ENCODE measurements at places on chromosomes 3 and 15.
A peak's percentile ranks its signal among the peaks of the same experiment; 100 is the strongest.

DNA sequence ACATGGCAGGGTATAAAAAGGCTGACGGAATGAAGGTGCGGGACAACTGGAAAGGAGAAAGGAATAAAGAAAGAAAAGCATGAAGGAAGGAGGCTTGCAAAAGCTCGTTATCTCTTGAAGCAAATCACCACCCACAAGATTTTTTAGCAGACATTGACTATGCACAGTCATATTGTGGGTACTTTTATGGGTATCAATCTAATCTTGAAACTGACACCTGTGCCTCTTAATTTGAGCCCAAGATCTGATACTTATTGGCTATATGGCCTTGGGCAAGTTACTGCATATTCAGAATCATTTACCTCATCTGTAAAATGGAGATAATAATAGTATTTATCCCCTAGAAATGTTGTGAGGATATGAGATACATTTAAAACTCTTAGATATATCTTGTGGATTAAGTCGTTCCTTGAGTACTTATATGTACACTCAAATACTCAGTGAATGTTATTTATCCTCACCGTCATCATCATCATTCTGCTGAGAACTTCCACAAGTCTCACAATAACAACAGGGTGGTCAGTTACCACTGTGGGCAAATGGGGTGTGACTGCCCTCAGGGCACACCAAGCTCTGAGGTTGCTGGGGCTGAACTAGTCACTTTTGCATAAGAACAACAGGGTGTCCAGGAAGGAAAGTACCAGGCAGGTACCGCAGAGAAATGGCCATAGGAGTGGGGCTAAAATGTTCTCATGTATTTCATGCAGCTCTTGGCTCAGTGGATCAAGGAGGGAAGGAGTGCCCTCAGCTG is 266.1 kb downstream of the SLC9A9 start:
- DNase-seq: peak; percentile 63

GRCh38 chr3:125367403-125368230 is 7.5 kb downstream of the ZNF148 start:
- DNase-seq: no peak

DNA sequence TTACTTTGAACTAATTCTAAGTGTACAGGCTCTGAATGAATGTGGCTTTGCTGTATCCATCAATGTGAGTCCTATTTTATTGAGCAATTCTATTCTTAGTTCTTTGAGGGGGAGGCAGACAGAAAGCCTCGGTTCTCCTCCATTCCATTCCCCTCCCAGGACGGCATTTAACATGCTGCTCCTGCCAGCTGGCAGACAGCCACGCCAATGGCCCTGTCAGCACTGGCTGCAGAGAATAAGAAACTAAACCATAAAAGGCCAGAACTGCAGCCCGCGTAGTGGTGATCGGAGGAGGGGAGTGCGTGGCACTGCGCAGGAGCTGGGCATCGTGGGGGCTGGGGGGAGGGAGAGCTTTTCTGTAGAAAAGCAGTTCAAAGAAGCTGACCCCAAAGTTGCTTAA is 76.0 kb upstream of the HACD2 start:
- no peak for DNase-seq

- no peak for DNase-seq
Measured at GRCh38 chr15:48031466-48031865, 89.3 kb upstream of the SLC24A5 start.

DNA sequence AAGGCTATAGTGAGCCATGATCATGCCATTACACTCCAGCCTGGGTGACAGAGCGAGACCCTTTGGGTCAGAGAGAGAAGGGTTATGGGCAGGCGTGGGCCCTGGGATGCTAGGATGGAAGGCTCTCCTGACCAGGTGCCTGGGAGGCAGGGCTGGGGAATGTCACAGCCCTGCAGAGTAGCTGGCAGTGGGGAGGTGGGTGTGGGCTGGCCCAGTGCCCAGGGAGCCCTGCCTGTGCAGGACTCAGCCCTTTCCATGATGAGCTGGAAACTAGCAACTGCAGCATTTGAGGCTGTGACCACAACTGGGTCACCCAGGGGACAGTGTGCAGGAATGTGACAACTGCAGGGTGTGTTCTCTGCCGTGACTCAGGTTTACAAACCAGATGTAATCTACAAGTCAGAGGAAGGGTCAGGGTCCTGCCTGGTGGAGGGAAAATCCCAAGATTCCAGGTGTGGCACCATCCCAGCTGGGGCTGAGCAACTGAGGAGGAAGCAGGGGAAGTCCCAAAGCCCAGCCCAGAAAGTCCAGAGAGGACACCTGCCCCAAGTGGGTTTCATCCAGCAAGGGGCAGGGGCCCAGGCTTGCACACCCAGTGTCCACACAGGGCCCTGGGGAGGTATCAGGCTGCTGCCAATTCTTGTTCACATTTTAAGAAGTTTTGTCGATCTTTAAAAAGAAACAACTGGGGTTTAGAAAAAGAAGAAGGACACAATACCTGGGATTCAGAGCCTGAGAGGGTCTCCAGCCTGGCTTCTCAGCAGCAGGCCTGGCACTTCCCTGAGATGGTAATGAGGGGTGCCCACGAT is 45.5 kb downstream of the SLC28A1 start:
- no peak for DNase-seq

- DNase-seq: no peak
Measured at GRCh38 chr15:34318277-34319079, 19.1 kb downstream of the SLC12A6 start.

All from activated CD4-positive, alpha-beta T cell treated with anti-CD3 and anti-CD28 coated beads, Interleukin-2, Interleukin-6, amounts not matched to agents 100 ng/mL and 50 ng/mL, durations not matched to agents 16 hours and 8 hours (primary cell).